ENCODE measurements at places on chromosomes 2 and 18.

DNA sequence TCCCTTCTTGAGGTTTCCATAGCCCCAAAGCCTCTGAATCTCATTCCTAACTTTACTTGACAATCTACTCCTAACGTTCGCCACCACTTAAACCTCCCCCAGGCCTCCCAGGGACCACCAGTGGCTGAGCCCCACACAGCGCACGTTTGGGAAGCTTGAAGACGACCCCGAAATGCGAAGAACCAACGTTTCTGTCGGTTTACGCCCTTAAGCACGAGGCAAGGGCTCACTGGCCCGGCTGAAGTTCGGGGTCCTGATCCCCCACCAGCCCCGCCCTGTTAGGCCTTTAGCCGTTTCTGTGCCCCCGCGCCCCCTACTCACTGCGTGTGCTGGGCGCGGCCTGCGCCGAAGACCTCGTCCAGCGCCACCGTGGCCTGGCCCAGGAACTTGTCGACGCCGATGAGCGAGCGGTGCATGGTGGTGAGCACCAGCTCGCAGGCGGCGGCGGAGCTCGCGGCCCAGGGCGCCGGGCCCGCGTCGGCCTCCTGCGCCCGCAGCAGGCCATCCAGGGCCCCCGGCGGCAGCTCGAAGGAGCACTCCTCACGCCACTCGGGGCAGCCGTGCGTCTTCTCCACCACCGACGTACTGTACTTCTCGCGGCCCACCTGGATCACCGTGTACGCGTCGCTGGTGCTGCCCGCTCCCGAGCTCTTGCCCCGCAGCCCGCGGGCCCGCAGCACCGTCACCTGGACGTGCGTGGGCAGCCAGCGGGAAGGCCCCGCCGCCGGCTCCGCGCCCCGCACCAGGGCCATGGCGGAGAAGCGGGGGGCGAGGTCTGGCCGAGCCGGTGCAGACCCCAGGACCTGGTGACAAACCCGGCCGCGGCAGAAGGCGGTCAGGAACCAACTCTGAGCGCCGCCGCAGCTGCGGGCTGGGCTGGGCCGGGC lies 479 bp downstream of the RAB11FIP5 start:
- peak; percentile 7 for DNase-seq

DNA sequence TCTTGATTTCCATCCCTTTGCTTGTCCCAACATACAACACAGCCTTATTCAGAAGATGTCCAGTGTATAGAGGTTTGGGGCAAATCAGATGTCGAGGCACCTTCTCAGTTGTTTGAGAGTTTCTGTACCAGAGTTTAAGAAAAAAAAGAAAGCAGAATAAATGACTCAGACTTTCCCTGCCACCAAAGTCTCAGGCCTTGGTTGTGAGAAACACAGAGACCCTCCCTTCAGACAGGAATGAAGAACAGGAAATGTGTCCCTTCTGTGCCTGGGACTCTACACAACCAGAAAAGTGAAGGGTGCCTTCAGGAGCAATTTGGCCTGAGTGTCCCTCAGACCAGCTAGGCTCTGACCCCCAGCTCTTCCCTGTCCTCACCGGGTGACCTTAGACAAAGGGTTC lies 37.3 kb upstream of the REL start:
- no peak for DNase-seq

- no peak for DNase-seq
These were observed 151.3 kb downstream of the TANC1 start for GRCh38 chr2:159119652-159120257.

GRCh38 chr2:48189552-48190228 lies 283.4 kb upstream of the FBXO11 start:
- DNase-seq, result no peak

DNA sequence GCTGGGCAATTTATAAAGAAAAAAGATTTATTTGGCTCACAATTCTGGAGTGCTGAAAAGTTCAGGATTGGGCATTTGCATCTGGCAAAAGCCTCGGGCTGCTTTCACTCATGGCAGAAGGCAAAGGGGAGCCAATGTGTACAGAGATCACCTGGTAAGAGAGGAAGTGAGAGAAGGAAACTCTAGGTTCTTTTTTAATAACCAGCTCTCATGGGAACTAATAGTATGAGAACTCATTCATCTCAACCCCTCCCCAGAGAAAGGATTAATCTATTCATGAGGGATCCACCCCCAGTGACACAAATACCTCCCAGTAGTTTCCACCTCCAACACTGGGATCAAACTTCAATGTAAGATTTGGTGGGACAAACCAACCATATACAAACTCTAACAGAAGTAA lies 129.0 kb downstream of the EVA1A start:
- no peak for DNase-seq

DNA sequence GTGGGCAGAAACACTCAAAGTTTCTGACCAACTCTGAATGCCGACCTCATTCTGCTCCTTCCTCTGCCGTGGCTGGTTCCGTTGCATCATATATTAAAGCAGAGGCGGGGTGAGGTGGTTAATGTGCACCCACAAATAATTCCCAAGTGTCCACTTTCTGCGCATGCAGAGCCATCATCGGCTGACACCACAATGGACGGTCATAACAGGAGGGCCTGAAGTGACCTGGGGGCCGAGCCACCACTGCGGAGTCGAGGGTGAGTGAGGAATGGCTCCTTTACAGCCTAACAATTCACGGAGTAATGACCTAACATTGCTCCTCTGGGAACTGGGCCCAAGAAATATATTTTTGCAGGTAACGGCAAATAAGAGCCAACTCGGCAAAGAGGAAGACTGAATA lies 32.9 kb upstream of the GLI2 start:
- DNase-seq, result no peak

DNA sequence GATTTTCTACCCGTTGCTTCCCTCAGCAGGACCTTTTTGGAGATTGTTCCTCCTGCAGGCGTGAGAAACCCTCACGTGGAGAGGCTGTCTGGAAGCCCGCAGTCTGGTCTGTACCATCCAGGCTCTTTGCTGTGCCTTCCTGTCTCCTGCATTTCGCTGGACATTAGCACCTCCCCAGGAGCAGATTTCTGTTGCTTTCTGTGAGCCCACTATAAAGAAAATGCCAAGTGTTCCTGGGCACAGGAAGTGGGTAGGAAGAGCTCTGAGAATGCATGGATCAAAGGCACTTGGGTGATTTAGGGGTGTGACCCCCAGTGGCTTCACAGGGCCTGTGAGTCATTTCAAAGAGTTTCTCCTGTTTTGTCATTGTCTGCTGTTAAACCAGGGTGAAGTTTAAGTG lies 27.3 kb downstream of the SPTBN1 start:
- DNase-seq, result no peak

DNA sequence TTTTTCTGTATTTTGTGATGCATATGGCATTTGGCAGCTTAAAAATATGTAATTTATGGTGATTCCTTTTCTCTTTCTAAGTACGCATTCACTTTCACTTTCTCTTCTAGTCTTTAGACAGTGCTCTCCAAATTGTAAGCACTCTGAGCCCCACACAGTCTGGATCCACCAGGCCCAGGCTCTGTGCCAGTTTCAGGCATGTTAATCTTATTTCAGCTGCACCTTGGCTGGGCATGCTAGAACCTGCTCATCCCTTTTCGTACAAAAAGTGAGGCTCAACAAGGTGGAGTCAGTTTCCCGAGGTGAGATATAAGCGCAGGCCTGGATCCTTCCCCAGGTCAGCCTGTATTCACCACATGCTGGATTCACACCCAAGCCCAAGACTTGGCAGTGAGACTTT lies 203.9 kb downstream of the MTX2 start:
- no peak for DNase-seq
